CD4-positive, alpha-beta T cell treated with Interleukin-6 at 100 ng/mL for 8 hours (primary cell): ENCODE measurements at places on chromosomes 6 and 20.

- DNase-seq = no peak
Observed at GRCh38 chr20:24701668-24702067, 232.2 kb downstream of the SYNDIG1 start.

DNA sequence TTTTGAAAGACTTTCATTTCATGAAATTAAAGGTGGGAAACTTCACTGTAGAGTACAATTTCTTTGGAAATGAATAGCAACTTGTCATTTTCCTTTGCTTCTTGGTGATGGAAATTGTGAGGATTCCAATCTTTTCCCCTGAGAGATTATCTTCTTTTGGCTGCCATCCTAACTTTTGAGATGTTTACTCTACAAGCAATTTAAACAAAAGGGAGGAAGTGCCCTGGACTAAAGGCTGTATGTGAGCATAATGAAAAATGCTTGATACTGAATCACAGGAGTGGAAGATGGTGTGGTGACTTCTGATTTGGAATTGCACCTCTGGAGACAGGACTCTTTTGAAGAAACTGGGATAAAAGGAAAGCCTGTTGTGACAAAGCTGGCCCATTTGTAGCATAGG is 43.1 kb upstream of the JAG1 start:
- DNase-seq = no peak

- no peak for DNase-seq
Observed at GRCh38 chr6:160238761-160239751, 19.6 kb downstream of the SLC22A2 start.

- no peak for DNase-seq
Observed at GRCh38 chr6:41463062-41463930, 82.9 kb upstream of the FOXP4 start.

- no peak for DNase-seq
Observed at GRCh38 chr20:43900121-43900466, 14.6 kb upstream of the TOX2 start.

DNA sequence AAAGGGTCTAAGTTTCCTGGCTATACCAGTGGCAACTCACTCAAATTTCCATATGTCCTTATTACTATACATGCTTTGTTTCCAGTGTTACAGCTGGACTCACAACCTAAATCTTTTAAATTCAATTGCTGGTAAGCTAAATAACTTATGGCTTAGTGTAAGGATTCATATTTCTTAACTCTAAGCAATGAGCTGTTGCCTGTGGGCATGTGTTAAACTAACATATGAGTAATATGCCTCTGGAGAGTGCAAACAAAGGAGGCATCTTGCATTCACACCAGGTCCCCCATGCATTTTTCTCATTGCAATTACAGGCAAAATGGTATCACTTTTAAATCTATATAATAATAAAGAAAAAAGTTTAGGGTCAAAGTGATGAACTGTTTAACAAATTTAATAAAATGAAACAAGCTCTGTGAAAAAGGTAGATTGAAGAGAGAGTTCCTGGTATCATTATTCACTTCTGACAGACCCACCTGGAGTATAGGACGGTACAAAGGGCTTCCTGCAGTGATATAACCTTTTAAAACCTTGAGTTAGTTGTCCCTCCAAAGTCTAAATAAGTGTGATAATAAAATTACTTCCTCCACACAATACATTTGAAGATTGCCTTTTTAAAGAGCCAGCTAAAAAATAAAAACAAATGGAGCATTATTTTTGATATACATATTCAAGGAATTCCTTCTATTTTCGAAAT is 57.6 kb upstream of the HMGCLL1 start:
- DNase-seq = no peak

DNA sequence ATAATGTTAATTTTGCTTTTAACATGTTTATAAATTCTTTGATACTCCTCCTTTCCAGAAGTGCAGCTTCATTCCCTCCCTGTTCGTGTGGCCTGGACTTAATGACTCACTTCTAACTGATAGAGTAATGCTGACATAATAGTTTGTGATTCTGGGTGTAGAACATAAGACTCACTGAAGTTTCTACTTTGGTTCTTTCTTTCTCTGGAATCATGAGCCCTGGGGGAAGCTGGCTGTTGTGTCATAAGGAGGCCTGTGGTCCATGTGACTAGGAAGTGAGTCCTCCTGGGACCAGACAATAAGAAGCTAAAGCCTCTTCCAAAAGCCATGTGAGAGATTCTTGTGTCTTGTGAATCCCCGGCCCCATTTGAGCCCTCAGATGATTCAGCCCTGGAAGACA is 30.5 kb upstream of the HLA-G start:
- no peak for DNase-seq

DNA sequence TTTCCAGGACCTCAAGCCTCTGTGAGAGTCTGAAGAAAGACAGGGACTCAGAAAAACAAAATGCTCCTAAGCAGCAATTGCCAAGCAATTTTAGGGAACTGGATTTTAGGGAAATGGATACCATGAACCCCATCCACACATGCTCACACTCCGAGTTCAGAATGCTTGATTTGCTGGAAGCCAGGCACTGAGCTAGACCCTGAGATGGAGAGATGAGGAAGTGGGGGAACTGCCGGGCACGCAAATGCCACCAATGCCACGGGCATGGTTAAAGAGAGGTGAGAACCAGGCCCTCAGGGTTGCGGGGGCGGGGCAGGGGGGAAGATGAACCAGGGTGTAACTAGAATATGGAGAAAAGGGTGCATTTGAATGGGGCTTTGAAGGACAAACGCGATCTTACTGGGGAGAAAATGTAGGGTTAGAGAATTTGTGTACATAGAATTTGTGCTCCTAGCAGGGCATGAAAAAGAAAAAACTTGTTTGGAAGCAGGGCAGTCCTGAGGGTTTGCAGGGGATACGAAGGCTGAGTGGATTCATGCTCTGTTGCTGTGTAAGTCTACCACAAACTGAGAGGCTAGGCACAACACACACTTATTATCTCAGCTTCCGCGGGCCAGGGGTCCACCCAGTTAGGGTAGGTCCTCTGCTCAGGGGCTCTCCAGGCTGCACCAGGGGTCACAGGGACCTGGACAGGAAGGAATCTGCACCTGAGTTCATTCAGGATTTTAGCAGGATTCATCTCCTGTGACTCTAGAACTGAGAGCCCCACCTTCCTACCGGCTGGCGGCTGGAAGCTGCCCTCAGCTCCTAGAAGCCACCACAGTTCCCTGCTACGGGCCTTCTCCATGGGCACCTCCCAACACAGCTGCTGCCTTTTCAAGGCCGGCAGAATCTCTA is 108.0 kb downstream of the SNX5 start:
- no peak for DNase-seq

- no peak for DNase-seq
Observed at GRCh38 chr6:124040655-124041054, 237.0 kb downstream of the NKAIN2 start.

GRCh38 chr6:90088009-90088408 is 193.7 kb downstream of the GJA10 start:
- DNase-seq = no peak

GRCh38 chr6:158158123-158158522 is 9.9 kb downstream of the SERAC1 start:
- no peak for DNase-seq

DNA sequence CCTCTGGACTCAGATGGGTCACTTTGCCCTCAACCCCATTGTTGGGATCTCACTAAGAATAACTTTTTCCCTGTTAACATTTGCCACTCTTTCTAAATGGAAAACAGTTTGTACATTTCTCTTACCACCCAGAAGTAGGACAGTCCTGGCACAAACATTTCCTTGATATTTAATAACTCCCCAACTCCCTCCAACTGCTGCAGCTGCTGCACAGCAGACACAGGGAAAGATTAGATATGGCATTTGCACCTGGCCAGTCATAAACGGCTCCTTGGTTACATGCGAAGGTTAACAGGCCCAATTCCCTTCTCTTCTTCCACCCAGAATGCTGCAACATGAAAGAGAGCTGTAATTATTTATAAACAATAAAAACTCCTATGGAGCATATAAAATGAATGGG is 55.9 kb upstream of the SOX4 start:
- DNase-seq = no peak

GRCh38 chr20:13312300-13312699 is 91.2 kb downstream of the ISM1 start:
- no peak for DNase-seq

- no peak for DNase-seq
Observed at GRCh38 chr6:167576828-167577503, 249.7 kb upstream of the AFDN start.

- no peak for DNase-seq
Observed at GRCh38 chr6:53648184-53648943, 17.2 kb downstream of the KLHL31 start.

DNA sequence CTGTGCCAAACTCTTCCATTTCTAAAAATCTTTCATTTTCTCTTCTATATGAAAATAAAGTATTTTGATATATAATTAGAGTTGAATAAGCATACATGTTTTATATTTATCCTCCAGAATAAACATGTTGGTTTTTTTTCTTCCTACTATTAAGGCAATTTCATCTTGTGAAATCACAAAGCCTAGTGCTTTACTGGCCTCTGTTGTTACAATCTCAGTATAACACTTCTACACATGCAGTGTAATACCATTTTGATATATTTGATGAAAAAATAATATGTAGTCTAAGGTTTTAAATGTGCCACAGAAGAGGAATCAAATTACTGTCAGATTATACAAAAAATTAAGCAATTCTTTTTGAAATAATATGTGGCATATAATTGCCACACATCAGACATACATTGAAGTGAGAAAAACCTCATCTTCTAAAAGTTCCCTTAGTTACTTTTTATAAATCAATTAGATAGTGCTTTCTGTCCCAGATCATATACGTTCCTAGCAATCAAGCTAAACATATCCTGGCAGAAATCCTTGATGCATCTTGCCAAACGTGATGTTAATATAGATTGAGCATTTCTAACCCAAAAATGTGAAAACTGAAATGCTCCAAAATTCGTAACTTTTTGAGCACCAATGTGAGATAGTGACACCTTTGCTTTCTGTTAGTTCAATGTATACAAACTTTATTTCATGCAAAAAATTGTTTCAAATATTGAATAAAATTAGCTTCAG is 225.1 kb upstream of the MANEA start:
- no peak for DNase-seq

- DNase-seq = no peak
Observed at GRCh38 chr20:51591871-51592270, 49.4 kb upstream of the NFATC2 start.

DNA sequence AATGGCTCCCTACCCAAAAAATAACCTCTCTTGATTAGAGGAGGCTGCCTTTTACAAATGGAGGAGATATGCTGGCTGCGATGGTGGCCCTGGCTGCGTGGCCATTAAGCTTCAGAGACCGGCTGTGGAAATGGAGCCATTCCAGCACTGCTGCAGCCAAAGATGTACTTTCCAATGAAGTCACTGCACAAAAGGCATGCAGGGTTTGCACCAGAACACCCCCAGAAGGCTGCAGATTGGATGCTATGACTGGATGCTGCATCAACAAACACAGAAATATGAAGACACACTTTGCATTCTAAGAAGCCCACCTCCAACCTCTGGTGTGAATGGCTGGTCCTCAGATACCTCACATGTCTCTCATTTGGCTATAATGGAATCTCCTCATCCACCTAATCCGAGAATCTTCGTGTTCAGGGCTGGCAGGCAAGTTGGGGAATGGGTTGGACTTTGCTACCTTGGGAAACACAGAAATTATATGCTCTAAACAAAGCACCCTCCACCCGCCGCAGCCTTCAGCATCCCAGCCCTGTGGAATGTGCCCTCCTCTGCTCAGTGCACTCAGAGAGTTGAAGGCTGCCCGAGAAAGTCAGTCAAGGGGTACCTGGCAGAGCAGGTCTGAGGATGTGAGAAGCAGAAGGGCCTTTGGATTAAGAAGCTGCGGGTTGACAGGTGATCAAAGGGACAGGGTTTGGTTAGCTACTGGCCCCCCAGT is 35.3 kb downstream of the APCDD1L start:
- DNase-seq = no peak

GRCh38 chr6:39915866-39916265 is 18.4 kb downstream of the MOCS1 start:
- no peak for DNase-seq
